ENCODE measurements at places on chromosomes 6 and 20.

DNA sequence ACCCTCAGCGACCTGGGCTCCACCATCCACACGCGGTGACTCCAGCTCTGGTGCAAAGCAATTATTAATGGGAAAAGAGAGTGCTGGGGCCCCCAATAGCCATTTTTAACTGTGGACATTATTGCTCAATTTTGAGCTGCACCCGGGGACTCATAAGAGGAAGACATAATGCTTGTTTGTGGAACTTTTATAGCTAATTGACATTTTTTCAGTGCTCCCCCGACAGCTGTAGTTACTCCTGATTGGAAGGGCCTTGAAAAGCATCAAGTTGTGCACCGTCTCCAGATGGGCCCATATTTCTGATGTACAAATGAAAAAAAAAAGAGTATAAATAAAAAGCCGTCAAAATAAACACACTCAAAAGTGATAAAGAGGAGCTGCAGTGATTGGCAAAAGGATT, 327.0 kb downstream of the KIF16B start:
- no peak for DNase-seq

- no peak for DNase-seq
These were observed 19.3 kb downstream of the PSMB1 start for GRCh38 chr6:170533792-170534191.

DNA sequence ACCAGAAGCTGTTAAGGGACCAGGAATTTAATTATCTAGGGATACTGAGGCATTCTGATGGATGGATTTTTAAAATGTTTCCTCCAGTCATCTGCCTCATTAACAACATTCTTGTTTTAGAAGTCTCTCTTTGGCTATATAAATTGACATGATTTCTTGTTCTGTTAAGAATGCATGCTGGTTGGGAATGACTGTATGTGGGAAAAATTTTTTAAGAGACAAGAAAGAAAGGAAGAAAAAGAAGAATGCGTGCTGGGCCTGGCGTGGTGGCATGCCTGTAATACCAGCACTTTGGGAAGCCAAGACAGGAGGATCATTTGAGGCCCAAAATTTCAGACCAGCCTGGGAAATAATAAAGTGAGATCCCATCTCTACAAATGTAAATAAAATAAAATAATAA, 203.6 kb downstream of the GJA1 start:
- DNase-seq: no peak

DNA sequence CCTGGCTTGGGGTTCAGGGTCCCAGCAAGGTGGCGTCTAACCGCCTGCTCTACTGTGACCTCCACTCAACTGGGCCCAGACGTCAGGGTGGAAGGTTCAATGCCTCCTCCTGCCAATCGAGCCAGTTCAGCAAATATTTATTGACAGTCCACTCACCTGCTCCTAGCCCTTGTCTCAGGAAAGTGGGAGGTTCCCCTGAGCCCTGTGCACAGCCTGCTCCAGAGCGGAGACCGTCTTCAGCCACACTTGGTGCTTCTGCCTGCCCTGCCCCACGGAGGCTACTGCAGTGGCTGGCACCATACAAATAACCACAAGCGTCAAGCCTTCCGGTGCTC, 6.1 kb downstream of the CCDC167 start:
- no peak for DNase-seq

DNA sequence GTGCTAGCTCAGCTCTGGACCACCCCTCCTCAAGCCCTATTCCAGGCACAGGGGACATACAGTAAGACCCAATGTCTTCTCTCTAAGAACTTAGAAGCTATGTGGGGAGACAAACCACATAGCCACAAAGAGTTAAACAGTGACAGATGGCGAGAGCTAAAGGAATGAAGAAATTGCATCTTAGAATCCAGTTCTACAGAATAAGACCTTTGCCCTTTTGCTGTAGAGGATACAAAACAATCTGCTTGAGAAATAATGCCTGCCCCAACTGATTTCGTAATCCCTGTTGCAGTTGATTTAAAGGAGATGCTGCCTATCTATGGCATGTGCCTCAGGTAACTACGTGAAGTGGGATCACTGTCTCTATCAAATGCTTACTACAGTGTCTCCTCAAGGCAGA, 31.2 kb downstream of the TNFRSF21 start:
- no peak for DNase-seq

DNA sequence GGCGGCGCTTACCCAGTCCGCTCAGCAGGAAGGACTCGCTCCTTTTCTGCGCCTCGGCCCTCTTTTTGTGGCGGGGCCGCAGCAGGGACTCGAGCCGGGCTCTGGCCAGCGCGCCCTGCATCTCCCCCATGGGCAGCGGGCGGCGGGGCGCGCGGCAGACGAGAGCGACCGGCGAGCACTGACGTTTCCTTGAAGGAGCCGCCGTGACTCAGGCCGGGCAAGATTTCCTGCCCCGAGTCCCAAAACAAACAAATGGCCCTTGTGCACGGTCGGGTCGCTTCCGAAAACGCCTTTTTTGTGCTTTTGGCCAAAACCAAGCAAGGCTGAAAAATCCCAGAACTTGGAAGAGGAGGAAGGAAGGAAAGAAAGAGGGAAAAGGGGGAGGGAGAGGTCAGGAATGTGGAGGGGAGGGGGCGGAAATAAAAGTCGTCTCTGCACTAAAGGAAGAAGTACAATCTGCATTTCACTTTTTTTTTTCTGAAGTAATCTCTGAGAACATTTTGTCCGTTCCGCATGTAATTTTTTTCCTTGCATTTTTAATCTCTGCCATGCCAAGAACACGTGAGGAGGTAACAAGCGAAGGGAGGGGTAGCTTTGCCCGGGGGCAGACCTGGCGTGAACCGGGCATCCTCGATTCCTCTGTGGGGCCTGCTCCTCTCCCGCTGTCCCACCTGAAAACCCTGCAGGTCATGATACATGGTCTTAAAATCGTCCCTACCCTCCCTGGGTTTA, 123.3 kb upstream of the SLC2A12 start:
- DNase-seq: peak; percentile 78

- no peak for DNase-seq
These were observed 123.4 kb upstream of the GPR6 start for GRCh38 chr6:109854541-109855308.

- DNase-seq: no peak
These were observed 17.8 kb upstream of the RNF182 start for GRCh38 chr6:13907001-13907350.

GRCh38 chr6:138546733-138547185, 47.5 kb upstream of the NHSL1 start:
- DNase-seq: no peak

GRCh38 chr20:41072190-41072863, 43.7 kb downstream of the TOP1 start:
- peak; percentile 72 for DNase-seq

GRCh38 chr6:104183816-104184435, 675.8 kb downstream of the HACE1 start:
- DNase-seq: no peak

DNA sequence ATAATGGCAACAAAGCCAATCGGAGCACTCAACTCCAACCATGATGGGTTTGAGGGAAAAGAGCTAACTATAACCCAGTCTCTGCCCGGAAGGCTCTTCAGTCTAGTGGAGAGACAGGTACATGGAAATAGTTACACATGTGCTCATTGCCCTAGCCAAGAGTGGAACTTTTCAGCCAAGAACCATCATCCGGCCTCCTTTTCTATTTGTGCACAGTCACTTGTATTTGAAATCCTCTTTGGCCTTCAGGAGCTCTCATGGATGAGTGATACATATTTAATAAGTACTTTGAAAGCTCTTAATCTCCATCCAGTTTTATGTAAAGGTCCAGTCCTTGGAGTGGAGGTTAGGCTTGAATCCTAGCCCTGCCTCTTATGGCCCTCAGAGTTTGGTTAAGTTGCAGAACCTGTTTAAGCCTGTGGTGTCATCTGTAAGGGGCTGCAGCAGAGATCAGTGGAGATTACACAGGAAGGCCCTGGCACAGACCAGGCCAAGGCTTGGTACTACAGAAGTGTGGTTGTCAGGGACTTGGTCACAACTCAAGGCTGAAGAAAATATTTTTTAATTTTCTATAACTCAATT, 72.3 kb upstream of the SMLR1 start:
- no peak for DNase-seq

- no peak for DNase-seq
These were observed 90.6 kb downstream of the PSMB1 start for GRCh38 chr6:170462366-170463020.

DNA sequence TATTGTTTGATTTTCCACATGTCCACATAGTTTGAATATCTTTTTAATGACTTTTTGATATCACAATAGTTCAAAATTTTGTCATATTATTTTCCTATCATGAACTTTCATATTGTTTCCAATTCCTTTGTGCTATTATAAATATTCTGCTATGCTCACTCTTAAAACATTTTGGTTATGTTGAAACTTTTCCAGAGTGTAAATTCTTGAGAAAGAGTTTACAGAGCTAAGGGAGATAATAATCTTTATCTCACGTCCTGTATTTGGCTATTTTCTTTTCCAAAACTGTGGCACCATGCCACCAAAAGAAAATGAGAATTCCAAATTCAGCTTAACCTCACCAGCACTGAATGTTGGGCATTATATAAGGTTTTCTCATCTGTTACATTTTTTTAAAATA, 210.9 kb downstream of the TFAP2B start:
- DNase-seq: no peak

DNA sequence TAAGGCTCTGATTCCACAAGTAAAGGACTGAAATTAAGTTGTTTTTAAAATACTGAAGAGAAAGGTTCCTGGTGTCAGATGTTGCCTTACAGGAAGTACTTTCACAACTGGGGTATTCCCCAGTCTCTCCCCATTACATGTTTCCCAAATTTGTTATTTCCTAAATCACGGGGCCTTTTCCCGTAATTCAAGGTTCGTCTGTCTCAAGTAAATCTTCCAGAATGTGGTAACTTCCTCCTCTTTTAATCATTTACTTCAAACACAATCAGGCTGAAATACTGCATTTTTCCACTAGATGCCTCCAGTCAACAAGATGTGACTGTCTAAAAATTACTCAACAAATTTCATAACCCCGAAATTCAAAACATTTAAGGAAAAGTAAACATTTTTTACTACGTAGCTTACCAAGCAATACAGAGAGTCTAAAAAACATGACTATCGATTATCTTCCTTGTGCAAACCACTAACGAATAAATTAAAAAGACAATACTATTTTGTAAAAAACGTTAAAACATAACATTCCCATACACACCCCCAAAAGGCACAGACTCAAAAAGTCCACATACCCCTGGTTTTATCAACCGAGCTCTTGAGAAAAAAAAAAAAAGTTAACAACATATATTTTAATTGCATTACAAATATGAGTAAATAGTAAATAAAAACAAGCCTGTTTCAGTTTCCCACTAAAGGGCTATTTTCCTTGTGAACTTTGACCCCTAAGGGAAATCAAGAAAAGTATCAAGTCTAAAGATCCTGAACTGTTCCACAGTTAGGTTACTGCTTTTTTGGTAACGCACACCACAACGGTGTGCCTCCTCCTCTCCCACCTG, 1.7 kb downstream of the SOD2 start:
- no peak for DNase-seq

DNA sequence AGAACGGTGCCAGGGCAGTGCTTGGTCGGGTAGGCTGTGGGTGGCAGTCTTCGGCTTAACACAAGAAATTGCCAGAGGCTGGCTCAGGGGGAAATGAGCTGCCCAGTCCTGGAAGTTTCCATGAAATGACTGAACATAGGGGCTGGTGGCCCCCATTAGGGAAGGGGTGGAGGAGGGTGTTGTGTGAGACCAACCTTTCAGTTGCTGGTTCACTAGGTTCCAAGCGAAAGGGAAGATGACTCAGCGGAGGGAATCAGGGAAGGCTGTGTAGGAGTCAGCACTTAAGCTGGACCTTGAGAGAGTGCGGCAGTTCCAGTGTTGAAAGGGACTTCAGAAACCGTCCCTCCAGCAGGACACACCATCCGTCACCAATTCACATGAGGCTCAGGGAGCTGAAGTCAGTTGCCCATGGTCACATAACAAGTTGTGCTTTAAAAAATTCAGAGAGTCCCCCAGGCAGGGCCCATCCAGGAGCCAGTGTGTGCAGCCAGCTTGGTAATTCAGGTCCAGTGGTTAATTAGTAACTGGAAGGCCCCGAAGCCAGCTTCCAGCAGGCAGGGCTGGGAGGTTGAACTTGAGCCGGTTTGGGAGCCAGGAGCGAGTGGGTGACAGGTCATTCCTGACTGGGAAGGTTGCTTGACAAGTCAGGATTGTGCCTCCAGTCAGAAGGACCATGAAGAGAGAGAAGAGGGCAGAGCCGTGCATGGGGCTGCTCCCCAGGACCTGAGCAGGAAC, at the start of gene SGK2:
TSS of gene SGK2 (plus strand) at position 616 of the 735 bp plus-strand sequence. CDS start 7,469 bp downstream, outside the sequence.
- DNase-seq: no peak

DNA sequence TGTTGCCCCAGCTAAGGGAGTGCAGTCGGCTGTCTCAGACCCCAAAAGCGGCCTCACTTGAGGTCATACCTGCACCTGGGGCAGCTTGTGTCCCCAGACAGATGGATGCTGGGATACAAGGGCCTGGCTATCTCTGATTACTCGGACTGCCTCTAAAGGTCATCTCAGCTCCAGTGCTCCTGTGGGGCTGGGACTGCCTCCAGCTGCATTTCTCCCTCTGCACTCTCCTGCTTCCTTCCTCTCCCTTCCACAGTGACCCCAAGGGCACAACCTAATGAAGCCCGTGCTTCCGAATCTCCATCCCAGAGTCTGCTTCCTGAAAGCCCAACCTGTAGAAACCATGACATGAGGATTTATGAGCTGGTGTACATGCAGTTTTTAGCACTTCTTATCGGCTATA, 22.8 kb upstream of the OCSTAMP start:
- DNase-seq: no peak

DNA sequence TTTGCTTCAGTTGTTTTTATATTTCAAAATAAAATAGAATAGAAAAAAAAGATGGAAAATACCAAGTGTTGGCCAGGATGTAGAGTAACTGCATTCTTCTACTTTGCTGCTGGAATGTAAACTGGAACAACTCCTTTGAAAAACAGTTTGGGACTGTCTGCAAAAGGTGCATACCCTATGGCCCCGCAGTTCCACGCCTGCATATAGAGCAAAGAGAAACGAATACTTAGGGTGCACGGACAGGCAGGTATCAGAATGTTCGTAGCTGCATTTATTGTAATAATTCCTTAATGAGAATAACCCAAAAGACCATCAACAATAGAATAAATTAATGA, 603 bp upstream of the RAB23 start:
- no peak for DNase-seq

DNA sequence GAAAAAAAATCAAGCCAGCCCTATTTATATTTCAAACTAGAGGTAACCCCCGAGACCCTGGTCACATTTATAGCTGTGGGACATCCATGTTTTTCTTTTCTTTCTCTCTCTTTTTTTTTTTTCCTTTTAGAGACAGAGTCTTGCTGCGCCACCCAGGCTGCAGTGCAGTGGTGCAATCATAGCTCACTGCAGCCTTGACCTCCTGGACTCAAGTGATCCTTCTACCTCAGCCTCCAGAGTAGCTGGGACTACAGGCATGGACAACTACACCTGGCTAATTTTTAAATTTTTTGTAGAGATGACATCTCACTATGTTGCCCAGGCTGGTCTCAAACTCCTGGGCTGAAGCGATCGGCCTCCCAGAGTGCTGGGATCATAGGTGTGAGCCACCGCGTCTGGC, 12.1 kb downstream of the MAVS start:
- no peak for DNase-seq

Data from right hindlimb (tissue), 1 donor.